ENCODE measurements at places on chromosomes 4 and X.

DNA sequence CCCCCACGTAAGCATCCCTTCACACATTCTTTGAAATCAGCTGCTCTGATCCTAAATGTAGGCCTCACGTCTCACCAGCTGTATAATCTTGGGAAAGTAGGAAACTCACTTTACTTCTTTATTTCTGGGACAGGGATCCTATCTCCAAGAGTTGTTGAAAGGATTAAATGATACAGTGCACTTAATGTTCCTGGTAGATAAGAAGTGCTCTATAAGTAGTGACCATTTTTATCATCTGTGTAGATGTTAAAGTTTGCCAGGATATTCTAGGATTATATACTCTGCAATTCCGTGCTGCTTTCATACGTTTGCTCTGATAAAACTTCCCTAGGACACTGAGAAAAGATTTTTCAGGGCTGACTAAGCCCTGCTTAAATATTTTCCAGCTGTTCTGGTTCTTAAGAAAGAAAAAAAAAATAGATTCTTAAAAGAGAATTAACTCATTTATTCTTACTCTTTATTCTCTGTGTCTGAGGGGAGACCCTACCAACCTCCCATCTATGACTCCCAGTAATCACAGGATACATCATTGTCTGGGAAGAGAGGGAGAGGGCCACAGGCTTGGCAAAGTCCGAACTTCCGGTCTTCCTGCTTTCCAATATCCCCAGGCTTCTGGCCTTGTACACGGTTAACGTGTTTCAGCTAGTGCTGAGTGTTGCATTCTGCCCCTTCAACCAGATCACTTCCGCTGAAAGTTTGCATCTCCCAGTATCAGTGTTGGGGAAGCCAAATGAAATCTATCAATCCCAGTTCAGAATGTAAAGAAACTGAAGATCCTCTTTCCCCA is 269.2 kb downstream of the TRIML1 start:
- DNase-seq: no peak

- no peak for DNase-seq
Measured at GRCh38 chrX:7654316-7654715, 188.7 kb upstream of the VCX start.

GRCh38 chrX:135477576-135477975 is 42.9 kb upstream of the INTS6L start:
- no peak for DNase-seq

DNA sequence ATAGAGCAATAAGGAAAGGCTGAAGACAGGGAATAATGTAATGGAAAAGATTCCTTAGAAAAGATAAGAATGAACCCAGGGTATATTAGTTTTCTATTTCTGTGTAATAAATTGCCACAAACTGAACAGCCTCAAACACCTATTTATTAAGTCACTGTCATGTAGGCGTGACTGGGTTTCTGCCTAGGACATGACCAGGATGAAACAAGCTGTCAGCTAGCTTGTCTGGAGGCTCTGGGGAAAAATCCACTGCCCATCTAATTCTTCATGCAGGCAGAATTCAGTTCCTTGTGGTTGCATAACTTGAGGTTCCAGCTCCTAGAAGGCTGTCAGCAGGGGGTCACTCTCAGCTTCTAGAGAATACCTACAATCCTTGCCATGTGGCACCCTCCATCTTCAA is 277.7 kb downstream of the TMA16 start:
- no peak for DNase-seq

DNA sequence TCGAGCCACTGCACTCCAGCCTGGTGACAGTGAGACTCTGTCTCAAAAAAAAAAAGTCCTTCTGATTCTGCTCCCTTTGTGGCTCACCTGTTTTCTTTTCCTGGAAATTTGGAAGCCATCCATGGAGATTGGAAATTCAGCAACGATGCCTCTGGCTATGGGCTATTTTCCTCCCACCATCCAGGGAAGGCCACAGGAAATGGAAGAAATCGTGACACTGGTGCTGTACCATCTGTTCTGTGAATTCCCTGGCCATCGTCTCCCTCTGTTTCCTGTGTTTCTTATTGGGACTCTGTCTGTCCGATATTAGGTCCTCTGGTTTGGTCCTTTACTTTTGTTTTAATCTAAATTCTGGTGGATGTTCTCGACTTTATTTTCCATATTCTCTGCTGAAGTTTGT is 29.4 kb upstream of the ADRA2C start:
- no peak for DNase-seq

DNA sequence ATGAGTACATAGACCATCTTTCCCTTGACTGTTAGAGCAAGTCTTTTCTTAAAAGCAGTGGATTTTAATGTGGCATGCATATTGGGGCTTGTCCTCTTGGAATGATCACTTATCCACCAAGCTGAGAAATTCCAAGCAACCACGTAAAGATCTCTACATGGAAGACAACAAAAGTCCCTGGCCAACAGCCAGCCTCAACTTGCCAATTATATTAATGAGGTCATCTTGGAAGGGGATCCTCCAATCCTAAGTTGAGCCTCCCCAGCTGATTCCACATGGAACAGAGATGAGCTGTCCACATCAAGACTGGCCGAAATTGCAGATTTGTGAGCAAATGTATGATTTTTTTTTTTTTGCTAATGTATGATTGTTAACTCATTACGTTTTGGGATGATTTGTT is 20.6 kb upstream of the FTHL17 start:
- DNase-seq: no peak

DNA sequence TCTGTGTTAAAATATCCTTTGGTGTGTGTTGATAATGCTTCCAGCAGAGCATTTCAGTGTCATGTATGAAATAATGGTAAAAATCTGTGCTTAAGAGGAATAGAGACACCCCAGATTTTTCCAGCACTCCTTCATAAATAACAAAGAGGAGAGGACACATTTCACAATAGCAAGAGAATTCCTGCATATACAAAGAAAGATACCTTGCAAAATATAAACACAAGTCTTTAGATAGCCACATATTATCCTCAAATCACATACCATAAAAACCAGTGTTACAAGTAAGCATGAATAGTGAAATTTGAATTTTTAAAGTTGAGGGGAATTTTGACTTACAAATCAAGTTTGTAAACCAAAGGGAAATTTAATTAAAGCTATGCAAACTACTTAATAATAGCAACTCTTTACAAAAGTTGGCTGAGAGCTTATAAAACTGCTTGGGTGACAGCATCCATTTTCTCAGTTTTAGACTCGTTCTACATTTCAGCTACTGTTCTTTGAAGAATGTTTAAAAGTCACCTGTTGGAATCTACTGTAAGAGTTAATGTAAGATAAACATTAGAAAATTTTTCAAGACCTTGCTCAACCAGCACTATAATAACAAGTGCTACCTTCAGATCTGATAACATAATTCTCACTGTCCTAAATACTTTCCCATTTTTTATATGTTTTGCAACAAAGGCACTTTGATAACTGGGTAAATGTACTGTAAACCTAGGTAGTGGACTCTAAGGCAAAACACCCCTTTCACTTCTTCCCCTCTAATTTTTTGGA is 3.7 kb downstream of the APELA start:
- no peak for DNase-seq

GRCh38 chr4:59553063-59553720 is 1646.9 kb upstream of the ADGRL3 start:
- no peak for DNase-seq

DNA sequence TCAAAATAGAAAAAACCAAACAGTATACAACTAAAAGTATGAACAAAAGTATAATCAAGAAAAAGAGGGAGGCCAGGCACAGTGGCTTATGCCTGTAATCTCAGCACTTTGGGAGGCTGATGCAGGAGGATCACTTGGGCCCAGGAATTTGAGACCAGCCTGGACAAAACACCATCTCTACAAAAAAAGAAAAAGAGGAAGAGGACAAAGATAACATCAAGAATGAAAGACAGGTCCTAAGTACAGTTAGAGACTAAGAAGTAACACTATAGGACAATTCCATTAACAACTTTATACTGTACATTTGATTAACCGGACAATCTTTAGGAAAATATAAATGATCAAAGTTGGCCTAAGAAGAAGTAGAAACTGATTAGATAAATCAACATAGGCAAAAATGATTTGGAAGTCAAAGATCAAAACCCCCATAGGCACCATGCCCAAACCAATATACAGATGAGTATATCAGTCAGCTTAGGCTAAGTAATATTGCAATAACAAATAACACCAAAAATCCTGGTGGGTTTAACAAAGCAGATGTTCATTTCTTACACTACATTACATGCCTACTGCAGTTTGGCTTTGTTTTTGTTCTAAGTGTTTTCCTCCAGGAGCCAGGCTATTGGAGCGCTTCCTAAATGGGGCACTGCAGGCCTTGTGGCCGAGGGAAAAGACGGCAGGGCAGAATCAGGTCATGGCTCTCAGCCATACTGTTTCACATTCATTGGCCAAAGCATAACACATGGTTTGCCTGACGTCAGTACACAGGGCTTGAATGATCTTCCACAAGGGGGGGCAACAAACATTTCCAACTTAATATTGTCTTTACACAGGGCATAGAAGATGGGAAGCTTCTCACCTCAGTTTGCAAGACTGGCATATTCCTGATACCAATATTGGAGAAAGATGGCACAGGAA is 42.2 kb upstream of the HGFAC start:
- DNase-seq: no peak

- no peak for DNase-seq
Measured at GRCh38 chrX:26442340-26442739, 226.4 kb downstream of the MAGEB5 start.

GRCh38 chrX:147850875-147851274 is 60.8 kb upstream of the FMR1 start:
- DNase-seq: no peak

- DNase-seq: no peak
Measured at GRCh38 chrX:119853444-119853843, 681 bp upstream of the UPF3B start.

DNA sequence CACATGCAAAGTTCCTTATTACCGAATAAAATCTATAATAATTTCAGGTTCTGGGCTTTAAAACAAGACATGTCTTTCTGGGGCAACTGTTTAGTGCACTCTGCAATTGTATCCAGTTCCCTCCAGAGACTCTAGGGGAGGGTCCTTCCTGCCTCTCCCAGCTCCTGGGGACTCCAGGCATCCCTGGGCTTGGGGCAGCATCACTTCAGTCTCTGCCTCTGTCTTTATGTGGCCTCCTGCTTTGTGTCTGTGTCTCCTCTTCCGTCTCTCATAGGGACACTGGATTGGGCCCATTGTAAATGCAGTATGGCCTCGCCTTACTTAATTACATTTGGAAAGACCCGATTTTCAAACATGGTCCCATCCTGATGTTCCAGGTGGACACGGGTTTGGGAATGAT is 10.9 kb upstream of the ASMTL start:
- DNase-seq: no peak

DNA sequence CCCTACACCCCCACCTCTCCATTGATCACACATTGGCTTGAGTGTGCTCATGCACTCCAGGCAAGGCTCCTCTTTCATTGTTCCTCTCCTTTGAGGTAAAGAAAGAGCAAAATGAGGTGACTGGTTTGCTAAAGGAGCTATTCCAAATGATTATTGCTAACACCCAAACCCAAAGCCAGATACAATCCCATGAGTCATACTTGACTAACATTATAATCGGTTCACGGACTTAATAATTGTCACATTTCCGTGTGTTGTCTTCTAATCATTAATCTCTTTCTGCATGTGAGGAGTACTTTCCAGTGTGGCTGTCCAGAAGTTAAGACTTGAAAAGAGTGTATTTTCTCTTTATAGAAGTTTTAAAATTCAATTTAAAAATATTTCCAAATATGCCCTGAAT is 174.3 kb upstream of the SFRP2 start:
- DNase-seq: no peak

DNA sequence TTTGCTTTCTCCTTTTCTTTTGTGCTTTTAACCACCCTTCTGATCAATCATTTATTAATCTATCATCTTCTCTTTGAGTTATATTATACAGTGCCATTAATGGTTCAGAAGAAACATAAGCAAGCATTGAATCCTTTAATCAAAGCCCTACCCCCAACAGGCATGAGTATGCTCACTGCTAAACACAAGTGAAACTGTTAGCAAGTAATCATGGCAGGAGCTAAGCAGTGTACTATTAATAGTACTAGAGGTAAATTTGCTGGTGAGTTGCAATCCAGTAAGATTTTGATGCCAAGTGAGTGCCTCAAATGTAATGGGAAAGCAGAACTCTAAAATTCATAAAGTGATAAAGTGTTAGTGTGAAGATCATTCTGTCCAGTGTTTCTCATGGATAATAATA is 57.2 kb downstream of the FNIP2 start:
- DNase-seq: no peak

DNA sequence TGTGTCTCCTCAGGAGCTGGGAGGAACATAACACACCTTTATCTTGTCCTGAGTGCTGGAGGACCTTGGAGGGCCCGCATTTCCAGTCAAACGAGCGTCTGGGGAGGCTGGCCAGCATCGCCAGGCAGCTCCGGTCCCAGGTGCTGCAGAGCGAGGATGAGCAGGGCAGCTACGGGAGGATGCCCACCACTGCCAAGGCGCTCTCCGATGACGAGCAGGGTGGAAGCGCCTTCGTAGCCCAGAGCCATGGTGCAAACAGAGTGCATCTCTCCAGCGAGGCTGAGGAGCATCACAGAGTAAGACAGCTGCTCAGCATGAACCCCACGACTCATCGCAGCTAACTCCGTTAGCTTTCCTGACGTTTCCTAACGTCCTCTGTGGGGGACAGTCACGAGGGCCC is 430 bp downstream of the TRIML1 start:
- DNase-seq: no peak

DNA sequence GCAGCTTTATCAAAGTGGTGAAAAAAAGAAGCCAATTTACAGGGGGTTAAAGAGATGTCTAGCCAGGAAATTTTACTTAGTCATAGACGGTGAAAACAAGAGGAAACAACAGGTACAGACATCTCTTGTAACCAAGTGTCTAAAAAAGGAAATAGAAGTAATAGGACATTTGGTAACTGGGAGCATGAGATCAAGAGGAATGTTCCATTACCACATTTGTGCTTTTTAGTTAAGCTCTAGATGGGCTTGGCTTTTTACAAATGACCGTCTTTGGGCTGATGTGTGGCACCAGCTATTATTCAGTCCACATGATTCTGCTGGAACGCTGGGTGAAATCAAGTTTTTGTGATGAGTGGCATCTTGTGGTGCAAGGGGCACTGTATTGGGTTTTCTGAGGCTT is 179.5 kb downstream of the SMIM20 start:
- no peak for DNase-seq

- DNase-seq: no peak
Measured at GRCh38 chr4:6641164-6641970, 882 bp downstream of the MRFAP1 start.

DNA sequence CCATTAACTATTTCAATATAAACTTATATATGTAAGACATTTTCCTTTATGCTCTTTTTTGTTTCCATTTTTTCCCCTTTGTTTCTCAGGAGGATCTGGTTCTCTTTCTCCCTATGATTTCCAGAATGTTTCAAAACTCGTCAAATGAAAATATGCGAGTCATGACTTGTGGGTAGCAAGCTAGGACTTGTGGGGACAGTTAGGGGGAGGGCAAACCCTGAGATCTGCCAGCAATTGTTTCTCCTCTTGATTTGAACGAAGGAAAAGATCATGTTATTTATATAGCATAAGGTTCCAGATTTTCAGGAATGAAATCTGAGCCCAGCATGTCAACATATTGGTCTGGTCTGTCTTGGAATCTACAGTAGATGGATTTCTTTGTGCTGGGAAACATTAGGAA is 28.9 kb upstream of the GPC4 start:
- DNase-seq: no peak

- no peak for DNase-seq
Measured at GRCh38 chrX:29044423-29045184, 457.4 kb downstream of the IL1RAPL1 start.
